Hippocampal formation (tissue), 2 donors: ENCODE measurements at places on chromosomes 2 and 18.

GRCh38 chr2:20594957-20595356, 55.9 kb downstream of the HS1BP3 start:
- DNase-seq = no peak

DNA sequence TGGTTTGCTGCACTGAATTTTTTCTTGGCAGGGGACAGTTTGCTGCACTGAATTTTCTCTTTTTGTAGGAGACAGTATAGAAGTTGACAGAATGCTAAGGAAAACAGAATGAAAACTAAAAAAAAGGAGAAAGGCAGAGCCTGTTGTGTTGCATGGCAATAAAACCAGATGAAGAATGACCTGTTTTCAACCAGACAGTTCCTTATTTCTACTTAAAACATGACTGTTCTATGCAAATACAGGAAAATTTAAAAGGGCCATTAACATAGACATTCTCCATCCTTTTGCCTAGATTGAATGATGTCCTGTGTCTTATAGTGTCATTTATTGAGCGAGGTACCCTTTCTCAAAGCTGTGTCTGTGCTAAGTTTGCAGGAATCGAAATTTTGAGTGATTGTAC, 33.3 kb downstream of the ABI2 start:
- no peak for DNase-seq

- no peak for DNase-seq
Observed at GRCh38 chr2:55054106-55054875, 4.0 kb upstream of the RTN4 start.

DNA sequence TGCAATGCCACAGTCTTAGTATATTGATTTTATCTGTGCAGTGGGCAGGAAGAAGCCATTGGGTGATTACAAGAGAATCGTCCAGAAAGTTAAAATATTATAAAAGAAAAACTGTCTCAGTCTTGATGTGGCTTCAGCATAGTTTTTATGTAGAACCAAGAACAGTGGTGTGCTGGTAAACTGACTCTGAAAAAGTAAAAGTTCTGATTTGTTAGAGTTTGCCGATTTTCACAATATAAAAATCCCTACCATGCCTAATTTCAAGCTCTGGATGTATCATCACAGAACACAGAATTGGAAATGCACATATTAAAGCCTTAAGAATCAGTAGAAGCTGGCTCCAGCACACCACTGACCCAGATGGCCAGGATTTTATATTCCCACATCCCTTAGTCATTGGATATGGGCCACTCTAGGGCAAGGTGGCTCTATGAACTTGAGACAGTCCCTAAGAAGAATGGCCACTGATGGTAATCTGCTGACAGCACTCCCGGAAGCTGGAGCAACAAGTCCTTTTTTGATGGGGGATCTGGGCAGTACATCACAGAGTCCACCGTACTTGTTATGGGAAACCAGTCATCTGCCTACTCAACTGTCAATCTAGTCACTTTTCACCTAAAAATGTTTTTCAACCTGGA, 9.3 kb upstream of the PLEKHM3 start:
- no peak for DNase-seq

DNA sequence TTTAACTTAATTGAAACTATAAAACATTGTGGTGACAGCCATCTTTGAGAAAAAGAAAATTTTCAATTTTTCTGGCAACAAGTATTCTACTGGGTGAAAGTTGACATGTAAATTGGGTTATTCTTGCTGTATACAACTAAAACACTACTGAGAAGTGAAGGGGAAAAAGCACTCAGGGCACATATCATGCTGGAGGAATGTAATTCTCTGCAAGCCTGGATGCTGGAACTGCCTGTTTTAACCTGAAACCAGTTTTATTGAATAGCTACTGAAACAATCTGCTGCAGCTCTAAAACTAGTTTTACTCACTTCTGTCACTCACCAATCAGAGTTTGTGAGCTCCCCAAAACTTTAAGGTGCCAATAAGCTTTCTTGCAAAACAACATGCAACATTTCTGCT, 1136.0 kb downstream of the LRP1B start:
- no peak for DNase-seq

DNA sequence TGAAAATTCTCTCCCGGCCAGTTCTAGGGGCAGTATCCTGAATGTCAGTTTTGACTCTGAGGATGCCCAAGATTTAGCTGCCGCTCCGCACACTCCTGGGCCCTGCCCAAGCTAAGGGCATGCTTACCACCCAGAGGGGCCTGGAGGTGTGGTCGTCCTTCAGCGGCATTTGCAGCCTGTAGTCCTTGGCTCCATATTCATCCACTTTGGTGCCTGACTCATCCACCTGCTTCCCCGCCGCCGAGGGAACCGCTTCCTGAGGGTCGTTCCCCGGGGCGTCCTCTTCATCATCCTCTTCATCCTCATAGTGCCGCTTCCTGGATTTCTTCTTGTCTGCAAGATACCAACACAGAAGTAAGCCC, 577 bp downstream of the ERCC3 start:
- no peak for DNase-seq

DNA sequence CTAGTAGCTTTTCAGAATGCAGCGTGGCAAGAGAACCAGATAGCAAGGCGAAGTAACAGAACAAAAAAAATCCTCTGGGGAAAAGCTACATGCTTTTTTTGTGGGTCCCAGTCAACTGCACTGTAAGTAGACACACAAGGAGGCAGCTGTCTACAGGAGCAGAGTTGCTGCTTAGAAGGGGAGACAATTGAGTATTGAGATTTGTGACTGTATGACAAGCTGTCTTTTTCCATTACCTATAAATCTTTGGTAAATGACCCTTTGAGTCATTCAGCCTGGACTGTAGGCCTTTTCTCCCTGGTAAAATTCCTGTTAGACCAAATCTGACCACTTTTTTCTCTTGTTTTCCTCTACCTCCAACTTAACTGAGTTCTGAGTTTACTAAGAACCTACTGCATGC, 144.1 kb upstream of the FOSL2 start:
- no peak for DNase-seq

- DNase-seq = no peak
Observed at GRCh38 chr2:16021611-16022363, 81.4 kb downstream of the MYCN start.

GRCh38 chr2:77823028-77823427, 300.9 kb upstream of the LRRTM4 start:
- DNase-seq = no peak

DNA sequence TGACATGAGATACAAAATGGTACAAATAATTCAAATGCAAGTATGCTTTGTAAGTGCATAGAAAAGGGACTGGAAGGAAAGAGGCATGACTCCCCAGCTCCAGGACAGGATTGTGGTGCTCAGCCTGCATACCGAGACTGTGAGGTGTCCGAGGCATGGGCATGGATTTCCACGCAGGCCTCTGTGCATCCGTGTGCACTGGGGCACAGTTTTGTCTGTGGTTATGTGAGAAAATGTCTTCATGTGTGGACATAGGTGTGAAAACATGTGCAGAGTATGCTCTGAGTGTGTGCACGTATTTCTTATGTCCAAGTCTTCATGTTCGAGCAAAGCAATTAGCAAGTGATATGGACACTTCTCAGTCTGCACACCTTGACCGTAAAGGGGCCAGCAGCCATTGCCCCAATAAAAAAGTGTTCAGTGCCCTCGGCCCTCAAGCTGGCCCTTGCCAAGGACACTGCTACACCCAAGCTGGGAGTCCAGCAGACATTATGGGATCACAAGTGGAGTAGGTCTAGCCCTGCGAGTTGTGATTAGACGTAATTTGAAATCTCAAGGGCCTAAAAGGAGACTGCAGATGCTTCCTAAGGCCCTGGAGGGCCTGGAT, 120.7 kb downstream of the CYP26B1 start:
- DNase-seq = no peak

GRCh38 chr2:32719933-32720716, 92.3 kb downstream of the TTC27 start:
- DNase-seq = no peak

DNA sequence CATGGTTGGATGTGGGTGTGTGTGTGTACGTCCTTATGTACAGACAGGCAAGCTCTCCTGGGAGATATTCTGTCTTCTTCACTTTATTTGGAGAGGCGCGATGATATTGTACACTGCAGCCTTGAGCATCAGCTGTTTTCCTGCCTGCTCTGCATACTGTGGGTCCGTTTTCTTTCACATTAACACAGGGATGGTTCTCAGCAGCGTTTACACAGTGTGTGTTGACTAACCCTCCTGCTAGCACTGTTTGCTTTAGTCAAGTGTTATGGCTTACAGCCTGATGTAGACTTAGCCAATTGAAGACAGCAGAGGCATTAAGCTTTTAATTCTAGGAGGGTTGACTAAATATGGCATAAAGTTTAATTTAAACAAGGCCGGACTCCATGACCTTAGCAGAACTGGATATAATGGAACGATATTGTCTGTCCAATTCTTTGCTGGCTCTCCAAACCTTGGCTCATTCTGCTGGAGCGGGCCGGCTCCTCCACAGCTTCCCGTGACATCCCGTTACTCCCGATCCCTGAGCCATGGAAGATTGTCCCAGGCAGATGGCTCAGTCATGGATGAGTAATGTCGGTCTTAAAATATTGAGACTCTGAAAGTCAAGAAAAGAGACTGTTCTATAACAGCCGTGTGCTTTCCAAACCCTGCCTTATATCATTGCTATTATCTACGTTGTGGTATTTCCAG, 134.7 kb downstream of the TPGS2 start:
- DNase-seq = peak; percentile 20

DNA sequence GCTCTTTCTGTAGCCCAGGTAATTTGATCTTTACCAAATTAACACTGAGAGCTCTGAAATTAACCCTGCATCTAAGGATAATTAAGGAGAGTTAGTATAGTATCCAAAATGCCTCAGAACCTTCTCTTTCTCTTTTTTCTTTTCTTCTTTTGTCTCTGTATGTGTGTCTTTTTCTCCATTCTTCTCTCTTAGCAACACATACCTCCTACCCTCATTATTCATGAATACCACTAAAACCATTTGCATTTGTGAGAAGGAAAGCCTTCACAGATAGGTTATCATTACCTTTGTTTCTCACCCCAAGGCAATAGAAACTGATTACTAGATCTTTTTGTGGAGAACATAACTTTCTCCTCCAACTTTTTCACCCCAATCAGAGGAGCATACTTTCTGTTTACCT, 376.5 kb upstream of the NXPH2 start:
- DNase-seq = no peak

DNA sequence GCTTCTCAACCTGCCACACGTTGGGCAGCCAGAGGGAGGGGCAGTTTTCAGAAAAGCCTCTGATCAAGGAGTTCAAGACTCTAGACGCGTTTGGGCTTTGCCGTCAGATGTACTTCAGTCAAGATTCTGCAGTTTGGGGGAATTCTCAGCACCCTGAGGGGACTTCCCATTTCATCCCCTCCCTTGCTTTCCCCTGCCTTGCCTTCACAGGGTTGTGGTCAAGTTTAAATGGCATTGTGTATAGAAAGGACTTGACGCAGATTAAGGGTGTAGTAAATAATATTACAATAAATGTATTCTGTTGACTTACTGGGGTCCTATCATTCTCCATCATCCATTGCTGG, 198.3 kb upstream of the NABP1 start:
- DNase-seq = no peak

DNA sequence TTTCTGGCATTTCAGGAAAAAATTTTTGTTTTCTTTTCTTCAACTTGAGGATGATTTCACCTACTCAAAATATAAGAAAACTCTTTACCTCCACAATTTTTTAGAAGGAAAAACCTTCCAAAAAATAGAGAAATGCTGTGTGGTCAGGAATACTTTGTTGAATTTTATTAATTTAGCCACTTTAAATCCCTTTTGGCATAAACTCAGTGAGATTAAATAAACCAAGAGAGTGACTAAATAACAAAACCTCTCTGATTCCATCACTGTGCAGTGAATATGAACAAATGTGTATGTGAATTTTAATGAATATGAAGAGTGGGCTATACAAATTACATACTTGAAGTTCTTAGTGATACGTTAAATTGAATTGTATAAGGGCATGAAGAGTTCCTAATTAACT, 25.8 kb upstream of the CYTIP start:
- no peak for DNase-seq

- DNase-seq = no peak
Observed at GRCh38 chr18:23225503-23225902, 90.2 kb downstream of the CABLES1 start.

DNA sequence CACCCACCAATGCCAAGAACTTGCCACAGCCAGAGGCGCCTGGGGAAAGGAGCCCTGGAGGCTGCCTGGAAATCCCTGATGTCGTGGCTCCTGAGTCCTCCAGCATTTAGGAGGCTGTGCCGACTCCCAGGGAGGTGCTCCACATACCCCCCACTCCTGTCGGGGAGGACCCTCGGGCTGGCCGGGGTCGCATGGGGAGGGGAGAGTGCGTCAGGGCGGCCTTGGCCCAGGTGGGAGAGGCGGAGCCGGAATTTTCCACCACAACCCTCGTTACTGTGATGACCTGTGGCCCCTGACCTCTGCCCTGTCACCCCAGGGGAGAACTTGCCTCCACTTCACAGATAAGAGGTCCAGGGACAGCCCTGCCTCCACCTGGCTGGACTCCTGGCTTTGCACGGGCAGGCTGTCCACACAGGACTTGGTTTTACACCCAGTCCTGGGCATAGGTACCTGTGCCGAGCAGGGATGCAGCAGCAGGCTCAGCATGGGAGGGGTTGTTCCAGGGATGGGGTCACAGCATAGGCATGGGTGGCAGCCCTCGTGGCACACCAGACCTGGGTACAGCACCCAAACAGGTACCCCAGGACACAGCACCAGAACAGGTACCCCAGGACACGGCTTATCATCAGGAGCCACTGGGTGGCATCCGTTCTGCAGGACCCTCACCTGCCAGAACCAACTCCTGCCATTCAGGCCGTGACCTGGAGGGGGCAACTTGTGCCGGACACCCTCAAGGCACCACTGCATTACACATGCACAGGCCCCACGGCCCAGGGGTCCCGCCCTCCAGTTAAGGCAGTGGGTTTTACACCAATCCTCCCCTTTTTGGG, 12.3 kb upstream of the AGXT start:
- no peak for DNase-seq

- no peak for DNase-seq
Observed at GRCh38 chr2:133668547-133668946, 100.3 kb upstream of the NCKAP5 start.

DNA sequence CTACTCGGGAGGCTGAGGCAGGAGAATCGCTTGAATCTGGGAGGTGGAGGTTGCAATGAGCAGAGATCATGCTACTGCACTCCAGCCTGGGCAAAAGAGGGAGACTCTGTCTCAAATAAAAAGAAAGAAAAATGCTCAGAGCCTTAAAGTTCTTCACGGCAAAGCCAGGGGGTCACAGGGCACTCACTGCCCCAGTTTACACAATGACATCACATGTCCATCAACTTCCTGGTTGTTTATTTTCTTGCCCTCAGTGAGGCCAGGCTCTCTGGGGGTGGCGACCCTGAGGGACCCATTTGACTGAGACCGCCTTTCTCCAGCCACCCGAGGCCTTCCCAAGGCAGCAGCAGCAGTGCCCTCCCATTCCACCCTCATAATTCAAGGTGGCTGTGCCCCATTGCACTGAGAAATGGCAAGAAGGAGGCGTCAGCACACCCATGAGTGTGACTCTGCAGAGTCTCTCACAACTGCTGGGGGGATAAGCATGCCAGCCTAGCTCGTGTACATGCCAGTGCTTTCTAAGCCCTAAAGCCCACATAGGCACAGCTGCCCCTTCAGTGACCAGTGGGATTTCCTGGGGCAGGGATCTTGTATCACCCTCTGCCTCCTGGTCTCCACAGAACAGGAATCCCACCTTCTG, 50.0 kb downstream of the SFXN5 start:
- no peak for DNase-seq
